Activated gamma-delta T cell (primary cell): ENCODE measurements at places on chromosomes 16 and 17.

GRCh38 chr17:37696366-37696765, 48.5 kb downstream of the HNF1B start:
- DNase-seq, result no peak

- no peak for DNase-seq
These were observed 15.9 kb downstream of the CDH5 start for GRCh38 chr16:66382171-66382965.

GRCh38 chr17:47733047-47733673, at the start of gene TBX21:
TBX21 (plus strand) TSS chr17:47733236; CDS start chr17:47733455, 219 bp downstream.
- DNase-seq, result peak; percentile 81

- DNase-seq, result no peak
These were observed 45.0 kb downstream of the ZNF652 start for GRCh38 chr17:49316889-49317675.
